ENCODE measurements at places on chromosomes 7 and 10.
A peak's percentile ranks its signal among the peaks of the same experiment; 100 is the strongest.

DNA sequence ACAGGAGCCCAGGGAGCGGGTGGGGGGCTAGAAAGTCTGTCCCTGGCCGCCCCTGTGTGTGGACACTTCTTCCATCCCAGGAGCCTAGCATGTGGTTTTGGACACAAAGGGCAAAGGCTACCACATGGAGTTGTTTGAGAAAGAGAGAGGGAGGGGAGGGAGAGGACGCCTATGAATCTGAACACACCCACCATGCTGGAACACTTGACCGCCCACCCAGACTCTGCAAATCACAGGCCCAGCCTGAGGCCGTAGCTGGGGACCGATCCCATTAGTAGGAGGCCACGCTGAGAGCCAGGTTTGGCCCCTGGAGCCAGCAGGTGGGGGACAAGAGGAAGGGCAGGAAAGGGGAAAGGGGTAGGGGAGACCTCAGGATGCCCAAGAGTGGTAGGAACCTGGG is 39.6 kb downstream of the ADAMTS14 start:
- no peak for DNase-seq

GRCh38 chr7:111980725-111981124 is 225.5 kb downstream of the DOCK4 start:
- DNase-seq, result no peak

DNA sequence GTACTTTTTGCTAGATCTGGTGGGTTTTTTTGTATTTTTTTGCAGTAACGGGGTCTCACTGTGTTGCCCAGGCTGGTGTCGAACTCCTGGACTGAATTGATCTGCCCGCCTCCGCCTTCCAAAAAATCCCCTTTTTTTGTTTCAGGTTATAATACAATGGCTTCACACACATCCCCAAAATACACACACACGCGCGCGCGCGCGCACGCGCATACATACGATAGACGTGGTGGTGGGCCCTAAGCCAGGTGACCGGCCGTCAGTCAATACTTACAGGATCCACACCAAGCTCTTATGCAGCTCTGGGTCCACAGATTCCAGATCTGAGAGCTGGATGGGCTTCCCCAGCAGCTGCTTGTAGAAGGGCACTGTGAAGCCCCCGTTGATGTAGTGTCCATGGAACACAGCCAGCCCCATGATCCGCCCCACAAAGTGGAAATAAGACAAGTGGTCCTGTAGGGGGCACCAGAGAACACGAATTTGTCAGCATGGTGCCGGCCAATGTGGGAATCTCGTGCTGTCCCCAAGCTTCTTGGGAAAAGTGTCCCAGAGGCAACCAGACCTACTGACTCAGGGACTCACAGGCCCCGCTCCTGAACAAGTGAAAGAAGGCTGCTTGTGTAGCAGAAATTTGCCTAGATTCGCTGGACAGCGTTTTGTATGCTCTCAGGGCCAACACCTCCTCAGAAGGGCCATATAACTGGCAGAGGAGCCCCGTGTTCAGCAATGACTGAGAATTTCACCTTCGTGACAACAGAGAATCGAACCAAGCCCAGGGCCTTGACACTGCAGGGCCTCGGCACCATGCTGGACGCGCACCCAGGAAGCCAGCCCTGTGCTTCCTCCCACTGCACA is 103.6 kb downstream of the SMURF1 start:
- DNase-seq, result peak; percentile 77

DNA sequence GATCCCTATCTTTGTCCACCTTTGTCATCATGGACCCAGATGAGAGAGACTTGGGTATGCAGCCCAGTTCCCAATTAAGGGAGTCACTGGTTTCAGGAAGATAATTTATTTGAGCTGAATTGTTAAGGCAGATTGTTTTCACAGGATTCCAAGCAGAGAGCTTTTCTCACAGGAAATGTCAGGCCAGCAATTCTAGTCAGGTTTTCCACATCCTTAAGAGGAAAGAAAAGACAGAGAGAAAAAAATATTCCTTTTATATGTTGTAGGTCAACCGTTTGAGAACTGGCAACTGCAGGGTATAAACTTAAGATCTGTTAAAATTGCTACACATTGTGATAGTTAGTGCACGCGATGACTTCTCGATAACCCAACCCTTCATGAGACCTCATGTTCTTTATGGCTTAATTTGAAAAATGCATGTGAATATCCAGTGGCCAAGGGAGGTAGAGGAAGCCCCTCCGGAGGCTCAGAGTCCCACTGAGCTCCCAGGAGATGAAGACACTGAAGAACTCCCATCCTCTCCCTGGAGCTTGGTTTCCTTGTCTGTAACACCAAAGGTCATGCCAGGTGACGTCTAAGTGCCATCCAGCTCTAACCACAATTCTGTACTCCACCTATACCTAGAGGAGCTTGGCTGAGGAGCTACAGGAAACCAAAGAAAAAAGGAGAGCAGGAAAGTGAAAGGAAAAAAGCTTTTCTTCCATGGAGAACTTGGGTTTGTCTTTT is 45.6 kb downstream of the MINDY4 start:
- DNase-seq, result no peak

- no peak for DNase-seq
Measured at GRCh38 chr10:51034769-51035168, 39.5 kb upstream of the PRKG1 start.

DNA sequence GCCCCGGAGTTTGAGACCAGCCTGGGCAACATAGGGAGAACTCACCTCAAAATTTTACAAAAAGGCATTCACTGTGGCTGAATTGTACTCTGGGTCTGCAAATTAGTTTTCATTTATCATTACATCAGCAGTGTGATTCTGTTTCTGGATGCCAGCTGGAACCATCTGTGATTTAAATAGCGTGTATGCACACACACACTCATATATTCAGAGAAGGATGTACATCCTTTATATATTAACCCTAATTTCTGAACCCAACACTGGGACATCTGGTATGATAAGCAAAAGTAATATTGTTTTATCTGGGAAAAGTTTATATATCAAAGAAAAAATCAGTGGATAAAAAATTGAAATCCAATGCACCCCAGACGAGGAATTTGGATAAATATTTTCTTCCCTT is 33.8 kb upstream of the LYZL1 start:
- DNase-seq, result no peak

DNA sequence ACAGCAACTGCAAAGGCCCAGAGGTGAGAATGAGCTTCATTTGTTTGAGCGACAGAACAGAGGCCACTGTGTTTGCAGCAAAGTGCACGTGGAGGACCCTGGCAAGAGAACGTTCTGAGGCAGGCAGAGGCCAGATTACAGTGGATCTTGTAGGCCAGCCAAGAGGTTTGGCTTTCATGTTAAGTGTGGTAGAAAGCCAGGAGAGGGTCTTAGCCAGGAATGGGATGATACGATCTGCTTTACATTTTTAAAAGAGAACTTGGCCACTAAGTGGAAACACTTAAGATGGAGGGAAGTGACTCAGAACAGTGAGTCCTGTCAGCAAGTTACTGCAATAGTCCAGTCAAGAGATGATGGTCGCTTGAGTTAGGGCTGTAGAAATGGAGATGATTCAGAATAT is 4.6 kb downstream of the CCDC136 start:
- DNase-seq, result no peak

- DNase-seq, result no peak
Measured at GRCh38 chr7:149289262-149289661, 27.3 kb downstream of the ZNF783 start.

GRCh38 chr10:119509909-119510451 is 32.5 kb downstream of the RGS10 start:
- DNase-seq, result no peak

GRCh38 chr10:16689227-16689626 is 128.0 kb downstream of the RSU1 start:
- DNase-seq, result no peak

GRCh38 chr7:71718563-71718962 is 586.6 kb downstream of the GALNT17 start:
- DNase-seq, result no peak

DNA sequence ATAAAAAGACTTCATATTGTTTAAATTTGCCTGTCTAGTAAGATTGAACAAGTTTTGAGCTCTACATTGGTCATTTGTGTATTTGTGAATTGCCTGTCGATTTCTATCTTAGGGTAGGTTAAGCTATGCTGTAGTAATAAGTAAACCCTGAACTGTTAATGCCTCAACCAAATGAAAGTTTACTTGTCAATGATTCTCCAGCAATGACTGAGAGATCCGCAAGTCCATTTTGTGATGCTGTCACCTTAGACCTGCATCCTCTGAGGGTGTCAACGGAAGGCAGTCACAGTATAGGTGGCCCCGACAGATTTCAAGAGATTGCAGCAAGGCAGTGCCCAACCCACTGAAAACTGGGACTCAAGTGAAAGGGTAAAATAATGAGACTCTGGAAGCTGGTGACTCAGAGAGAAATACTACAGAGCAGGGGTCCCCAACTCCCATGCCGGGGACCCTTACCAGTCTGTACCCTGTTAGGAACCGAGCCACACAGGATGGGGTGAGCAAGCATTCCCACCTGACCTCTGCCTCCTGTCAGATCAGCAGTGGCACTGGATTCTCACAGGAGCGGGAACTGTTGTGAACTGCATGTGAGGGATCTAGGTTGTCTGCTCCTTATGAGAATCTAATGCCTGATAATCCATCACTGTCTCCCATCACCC is 10.8 kb upstream of the PHYH start:
- no peak for DNase-seq

GRCh38 chr7:129343099-129343700 is 91.0 kb upstream of the STRIP2 start:
- DNase-seq, result no peak

- no peak for DNase-seq
Measured at GRCh38 chr7:95867309-95867708, 95.0 kb downstream of the DYNC1I1 start.

DNA sequence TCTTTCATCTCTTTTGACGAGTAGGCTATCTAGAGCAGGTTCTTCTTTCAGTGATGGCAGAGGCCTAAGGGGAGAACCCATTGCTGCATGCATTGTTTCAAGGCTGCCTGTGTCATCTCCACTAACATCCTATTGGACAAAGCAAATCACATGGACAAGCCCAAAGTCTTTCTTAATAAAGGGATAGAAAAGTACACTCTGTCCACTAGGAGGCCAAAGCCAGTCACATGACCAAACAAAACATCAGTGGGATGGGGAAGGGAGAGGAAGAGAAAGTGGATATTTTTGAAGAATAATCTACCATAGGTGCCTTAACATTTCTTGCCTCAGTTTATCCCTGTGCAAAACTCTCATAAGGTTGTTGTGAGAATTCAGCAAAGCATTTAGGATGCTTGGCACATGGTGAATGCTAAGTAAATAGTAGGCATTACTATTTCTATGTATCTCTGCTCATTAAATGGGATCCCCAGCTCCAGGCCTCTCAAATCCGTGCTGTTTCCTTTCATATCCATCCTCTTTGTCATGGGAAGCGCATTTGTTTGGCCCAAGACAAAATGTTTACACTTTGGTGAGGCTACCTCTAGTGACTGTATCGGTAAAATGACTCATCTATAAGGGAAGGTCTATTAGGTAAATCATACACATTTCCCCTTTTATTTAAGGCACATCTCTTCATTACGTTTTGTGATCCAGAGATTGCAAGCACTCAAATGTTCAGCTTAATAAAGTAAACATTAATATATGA is 16.7 kb upstream of the CADPS2 start:
- no peak for DNase-seq

DNA sequence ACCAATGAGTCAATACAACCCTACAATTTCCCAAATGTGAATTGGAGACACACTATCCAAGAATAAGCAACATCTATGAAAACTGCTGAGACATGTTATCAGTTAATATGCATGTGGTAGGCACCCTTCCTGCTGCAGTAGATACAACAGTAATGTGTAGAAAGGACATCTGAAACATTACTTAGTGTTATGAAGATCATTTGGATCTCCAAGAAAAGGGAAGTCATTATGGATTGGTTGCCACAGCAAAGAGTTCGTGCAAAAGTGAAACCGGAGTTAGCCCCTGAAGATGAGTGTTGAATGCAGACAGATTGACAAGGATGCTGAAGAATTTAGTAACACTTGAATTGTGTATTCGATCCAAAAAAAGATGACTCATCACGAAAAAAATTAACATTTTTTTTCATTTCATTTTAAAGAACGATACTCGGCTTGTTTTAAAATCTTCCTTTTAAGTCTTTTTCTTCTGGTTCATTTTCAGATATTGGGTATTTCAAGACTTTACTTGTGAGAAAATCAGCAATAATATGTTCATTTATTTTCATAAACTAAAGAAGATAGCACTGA is 322.4 kb upstream of the KLF6 start:
- no peak for DNase-seq

DNA sequence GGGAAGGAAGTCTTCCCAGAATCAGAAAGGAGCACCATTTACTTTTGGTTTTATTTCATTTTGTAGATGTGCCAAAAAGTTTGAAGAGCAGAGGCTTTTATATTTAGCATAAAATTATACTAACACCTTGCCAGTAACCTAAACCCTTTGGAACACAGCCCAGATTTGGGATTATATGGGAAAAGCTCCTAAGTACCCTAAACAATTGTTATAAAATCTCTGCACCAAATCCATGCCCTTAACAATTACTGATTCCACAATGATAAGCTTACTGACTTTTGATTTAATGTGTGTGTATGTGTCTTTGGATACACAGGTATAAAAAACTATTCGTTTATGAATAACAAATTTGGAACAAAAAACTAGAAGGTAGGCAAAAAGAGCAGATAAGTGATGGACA is 39.0 kb upstream of the TMEM229A start:
- peak; percentile 96 for DNase-seq

GRCh38 chr10:114281006-114281405 is 42.0 kb downstream of the VWA2 start:
- no peak for DNase-seq

DNA sequence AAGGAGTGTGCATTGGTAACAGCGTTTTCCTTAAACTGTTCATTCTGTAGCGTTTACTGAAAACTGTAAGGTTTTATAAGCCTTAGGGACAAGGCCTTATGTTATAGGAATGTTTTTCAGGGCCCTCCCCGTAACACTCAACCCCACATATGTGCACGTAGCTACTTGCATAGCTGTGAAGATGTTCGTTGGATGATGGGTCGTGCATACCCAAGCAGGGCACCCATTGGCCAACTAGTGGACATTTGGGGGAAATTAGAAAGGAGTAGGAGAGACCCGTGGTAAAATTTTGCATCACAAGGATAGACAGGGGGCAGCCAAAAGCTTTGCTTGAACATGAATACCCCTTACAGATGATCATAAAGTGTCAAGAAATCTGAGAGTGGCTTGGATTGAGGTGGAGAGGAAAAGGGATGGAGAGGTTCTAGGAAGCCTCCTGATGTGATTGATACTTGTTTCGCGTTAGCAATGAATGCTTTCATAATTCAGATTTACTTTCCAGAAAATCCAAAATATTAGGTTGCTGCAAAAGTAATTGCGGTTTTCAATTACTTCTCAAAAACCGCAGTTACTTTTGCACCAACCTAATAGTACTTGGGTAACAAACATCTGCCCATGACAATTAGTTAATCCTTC is 878 bp downstream of the SEC61A2 start:
- DNase-seq, result peak; percentile 33

- no peak for DNase-seq
Measured at GRCh38 chr7:100630066-100630465, 11.3 kb downstream of the TFR2 start.

GRCh38 chr10:110389255-110389654 is 84.5 kb upstream of the SMNDC1 start:
- no peak for DNase-seq

DNA sequence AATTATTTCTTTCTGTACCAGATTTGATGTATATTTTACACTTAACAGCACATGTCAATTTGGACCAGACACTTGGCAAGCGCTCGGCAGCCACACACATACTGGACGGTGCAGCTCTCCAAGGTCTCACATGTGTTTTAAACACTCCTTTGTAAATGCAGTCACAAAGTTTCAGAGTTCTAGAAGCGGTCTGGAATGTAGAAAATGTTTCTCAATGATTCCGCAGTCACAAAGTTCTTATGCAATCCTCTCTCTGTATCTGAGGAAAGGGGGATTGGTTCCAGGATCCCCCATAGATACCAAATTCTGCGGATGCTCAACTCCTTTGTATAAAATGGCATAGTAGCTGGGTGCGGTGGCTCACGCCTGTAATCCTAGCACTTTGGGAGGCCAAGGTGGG is 253.0 kb upstream of the GRB10 start:
- no peak for DNase-seq
